Heart left ventricle (tissue), 16 donors: ENCODE measurements at places on chromosomes 11 and 22.

GRCh38 chr11:57163160-57163868 lies 18.4 kb upstream of the LRRC55 start:
- DNase-seq, result no peak

DNA sequence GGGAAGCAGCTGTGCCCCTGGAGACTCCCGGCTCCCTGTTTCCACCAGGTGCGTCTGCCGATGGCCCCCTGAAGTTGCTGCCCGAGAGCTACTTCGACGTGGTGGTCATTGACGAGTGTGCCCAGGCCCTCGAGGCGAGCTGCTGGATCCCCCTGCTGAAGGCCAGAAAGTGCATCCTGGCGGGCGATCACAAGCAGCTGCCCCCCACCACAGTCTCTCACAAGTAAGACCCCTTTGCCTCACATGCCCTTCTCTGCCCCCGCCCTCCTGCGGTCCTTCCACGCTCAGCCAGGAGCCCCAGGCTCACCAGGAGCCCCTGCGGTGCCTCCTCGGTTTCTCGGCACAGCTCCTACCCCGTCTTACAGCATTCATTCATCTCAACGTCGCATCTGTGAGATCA lies 25.4 kb downstream of the IGHMBP2 start:
- no peak for DNase-seq

DNA sequence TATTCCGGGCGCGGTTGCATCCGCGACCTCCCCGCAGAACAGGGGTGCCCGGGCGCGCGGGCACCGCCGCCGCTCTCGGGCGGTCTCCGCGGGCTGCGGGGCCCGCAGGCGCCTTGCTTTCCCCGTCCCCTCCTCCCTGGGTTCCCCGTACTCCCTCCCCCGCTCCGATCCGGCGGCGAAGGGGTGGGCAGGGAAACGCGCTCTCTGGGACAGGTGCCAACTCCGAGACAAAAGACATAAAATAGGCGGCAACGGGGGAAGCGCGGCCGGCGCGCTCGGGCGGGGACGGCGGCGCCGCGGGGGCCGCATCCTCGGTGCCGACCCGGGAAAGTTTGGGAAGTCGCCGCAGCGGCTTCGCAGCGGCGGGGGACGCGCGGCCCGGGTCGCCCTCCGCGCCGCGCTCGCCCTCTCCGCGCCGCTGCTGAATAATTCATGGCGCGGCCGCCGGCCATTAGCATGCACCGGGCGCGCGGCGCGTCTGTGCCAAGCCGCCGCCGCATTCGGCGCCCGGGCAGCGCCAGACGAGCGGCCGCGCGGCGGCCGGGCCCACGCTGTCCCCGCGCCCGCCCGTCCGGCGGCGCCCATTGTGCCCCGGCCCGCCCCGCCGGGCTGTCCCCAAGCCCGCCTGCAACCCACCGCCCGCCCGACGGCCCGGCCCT lies 78.7 kb upstream of the PPARA start:
- peak; percentile 95 for DNase-seq

DNA sequence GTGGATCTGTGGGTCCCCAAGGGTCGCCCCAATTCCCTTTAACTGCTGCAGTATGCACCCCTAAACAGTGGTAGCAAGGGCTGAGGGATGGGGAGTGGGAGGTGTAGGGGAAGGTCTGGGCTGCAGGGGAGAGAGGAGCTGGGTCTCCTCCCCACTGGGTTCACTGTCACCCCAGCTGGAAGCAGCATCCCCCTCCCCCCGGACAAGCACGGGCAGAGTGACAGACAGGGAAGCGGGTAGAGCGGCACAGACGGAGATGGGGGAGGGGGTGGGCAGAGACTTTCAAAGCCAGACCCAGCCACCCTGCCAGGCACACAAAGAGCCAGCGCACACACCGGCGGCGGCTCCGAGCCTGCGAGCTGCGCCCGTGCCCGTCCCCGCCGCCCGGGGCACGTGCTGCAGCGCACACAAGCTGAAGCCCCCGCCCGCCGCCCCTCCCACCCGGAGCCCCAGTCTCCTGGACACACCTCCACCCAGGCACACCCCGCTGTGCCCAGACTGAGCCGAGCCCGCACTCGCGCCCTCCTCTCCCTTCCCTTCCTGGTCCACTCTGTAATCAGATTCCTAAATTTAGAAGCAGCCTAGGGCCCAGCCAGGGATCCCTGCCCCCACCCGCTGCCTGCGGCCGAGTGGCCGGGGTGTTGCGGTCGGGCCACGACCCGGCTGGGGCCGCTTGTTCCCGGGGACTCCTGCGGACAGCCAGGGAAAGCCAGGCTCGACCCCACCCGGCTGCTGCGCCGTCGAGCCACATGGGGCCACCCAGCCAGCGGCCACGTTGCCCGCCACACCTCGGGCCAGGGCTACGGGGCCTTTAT lies 935 bp upstream of the RCOR2 start:
- DNase-seq, result peak; percentile 83

- DNase-seq, result no peak
Observed at GRCh38 chr11:57881647-57882046, 120.0 kb downstream of the CTNND1 start.

DNA sequence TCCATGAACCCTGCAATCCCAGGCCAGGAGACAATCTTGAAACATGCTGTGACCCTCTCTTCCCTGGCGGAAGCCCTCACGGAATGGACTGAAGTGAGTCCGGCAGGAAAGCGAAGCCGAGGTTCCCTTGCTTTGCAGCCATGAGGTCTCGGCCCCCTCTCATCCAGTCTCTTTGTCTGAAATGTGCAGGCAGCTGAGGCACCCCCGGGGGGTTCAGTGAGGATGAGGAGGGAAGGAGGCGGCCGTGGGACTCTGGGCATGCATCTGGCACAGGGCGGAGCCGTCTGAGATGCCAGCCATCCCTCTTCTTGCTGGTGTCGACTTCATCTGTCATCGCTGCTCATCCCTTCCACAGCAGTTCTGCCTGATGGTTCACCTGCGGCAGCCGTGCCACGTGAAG lies 1485.7 kb downstream of the BRD1 start:
- peak; percentile 43 for DNase-seq

DNA sequence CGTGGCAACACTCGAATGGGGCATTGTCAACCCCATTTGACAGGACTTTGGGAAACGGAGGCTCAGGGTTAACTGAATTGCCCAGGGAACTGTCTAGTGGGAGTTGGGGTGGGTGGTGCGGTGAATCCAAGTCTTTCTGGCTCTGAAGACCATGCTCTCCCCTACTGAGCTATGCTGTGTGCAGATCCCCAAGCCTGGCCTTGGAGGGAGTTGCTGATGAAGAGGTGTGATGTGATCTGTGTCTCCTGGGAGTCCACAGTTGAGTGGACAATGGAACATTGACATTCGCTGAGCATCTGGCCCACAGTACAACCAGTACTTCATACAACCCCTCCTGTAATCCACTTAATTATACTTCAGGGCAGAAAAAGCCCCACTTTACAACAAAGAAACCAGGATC lies 172.2 kb downstream of the ST3GAL4 start:
- no peak for DNase-seq

DNA sequence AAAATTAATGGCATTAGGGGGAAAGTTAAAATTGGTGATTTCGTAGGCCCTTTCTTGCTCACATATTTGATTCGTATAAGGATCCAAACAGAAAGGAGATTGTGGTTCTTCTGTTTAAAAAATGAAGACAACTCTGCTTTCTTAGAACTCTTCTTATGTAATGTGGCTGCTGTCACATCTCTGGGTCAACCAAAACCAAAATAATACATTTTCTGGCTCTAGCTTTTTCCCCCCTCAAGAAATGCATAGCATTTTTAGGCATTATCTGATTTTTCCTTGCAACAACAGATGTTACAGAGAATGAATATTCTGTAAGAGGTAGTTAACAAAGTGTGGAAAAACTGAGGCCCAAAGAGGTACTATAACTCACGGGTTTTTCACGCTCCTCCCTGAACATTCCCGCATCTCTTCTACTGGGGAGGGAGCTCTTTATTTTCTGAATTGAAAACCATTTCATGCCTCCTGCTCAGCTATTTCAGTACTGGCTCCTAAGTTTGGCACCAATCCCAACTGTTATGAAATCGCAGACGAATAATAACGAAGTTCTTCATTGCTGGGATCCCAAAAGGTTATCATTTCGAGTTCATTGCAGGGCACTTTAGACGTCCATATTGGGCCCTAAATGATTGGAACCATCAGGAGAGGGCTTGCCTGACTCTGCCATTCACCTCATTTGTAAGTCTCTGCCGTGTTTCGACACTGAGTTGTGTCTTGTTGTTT lies 17.1 kb downstream of the GRAP2 start:
- no peak for DNase-seq
